ENCODE measurements at places on chromosomes 4 and X.

DNA sequence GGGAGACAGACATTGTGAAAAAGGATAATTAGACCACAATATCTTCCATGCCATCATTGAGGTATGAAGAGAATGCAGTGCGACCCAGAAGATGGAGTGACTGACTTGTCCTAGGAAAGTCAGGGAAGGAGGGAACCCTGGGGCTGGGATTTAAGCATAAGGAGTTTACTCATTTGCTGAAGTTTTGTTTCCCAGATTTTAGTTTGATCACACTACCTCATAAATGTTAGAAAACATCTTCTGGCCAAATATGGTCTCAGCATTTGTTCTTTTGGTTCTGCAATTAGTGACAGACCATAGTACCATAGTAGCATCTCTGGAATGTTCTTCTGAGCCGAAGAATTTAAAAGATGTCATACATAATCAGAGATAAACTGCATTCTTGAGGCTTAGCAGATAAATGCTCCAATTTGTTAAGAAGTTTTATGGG is 96.5 kb upstream of the PGRMC2 start:
- DNase-seq = no peak

DNA sequence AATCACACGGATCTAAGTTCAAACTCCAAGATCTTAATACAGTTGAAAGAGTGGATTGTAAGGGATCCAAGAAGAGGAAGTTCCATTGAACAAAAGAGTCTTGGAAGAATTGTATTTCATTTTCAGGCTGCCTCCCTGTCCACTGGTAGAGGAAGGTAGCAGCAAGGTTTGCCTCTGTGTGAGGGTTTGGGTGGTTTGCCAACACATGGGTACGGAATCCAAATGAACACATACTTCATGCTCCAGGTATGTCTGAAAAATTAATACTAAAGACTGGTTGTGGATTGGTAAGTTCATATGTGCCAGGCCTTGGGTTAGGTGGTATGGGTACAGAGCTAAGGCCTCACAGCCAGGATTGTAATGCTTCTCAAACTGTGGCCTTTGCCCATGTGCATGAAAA is 523.6 kb upstream of the BOD1L1 start:
- DNase-seq = no peak

DNA sequence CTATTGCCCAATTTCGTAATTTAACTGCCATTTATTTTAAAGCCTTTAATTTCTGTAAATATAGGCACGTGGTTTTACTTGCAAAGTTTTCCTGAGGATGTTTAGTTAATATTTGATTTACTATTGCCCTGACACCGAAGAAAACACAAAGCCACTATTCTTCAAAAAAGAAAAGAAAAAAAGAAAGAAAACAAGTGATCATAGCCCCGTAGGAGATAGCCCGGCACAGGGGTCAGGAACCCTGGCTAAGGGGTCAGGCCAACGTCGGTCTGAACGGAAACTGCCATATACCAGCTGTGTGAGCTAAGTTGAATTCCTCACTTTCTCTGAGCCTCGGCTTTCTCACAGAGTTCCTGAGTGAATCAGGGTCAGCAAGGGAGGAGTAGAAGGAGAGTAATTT is 17.7 kb upstream of the LAMP2 start:
- no peak for DNase-seq

DNA sequence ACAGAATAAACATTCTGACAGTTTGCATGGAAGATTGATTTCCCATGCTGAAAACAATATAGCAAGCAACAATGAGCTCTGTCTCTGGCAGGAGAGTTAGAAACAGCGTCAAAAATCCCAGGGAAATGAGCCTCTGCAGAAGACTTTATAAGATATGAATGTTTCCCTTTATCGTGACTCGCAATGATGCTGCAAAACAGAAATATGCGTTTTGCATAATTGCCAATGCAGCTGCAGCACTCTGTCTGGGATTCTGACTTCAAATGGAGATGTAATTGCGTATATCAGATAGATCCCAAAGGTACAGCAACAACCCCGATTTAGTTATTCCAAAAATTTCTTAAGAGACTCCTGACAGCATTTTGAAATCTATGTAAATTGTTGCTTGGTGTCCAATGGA is 702.4 kb upstream of the EPHA5 start:
- no peak for DNase-seq

GRCh38 chr4:7183161-7183560 is 9.2 kb upstream of the SORCS2 start:
- no peak for DNase-seq

DNA sequence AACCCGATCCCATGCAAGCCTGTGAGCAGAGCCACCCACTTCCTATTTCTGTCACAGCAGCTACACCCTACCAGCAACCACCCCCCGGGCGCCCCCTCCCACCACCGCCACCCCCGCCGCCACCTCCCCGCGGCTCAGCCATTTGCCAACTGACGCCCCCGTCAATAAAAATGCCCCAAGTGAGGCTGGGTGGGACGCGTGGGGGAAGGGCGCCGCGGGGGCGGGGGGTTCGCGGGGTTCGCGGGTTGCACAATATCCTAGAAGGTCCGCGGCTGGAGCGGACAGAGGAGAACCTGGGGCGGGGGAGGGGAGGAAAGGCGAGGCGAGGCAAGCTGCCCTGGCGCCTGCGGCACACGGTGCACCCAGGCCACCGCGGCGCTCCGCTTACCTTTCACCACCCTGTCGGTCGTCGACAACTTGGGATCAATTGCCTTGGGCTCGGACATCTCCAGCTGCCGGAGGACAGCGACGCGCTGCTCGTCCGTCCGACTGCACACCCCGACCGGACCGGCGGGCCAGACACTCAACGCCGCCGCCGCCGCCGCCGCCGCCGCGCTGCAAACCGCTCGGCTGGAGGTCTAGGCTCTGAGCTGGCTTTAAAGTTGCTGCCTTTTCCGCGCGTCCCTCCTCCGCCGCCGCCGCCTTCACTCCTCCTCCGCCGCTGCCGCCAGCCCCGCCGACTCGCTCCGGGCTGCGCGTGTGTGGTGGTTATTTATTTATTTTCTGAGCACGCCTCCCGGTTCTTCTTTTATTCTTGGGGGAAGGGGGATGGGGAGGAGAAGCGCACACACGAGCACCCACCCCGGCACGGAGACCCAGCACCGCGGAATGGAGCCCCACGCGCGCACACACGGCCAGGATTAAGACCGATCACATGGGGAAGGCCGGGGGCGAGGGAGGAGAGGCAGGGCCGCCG is 717 bp downstream of the PPP3CA start:
- peak; percentile 50 for DNase-seq

Data from anterior cingulate cortex (tissue), 58 donors.